Natural killer cell treated with Interleukin-12 subunit alpha and Interleukin-12 subunit beta and Interleukin-15 and Interleukin-18, amount 100 ng/mL, for 72 hours (primary cell): ENCODE measurements at places on chromosomes 4 and X. TPM values are rescaled to one million over a fixed set of nuclear protein-coding genes. Genes with fewer than 3 reads are reported as not detected.

Gene PAGE2
- not detected for total RNA-seq

Gene LDOC1
- total RNA-seq, result 3.4 TPM

Gene ZMYM3
- total RNA-seq, result 14.7 TPM

Gene PLAC8
- 37.4 TPM for total RNA-seq

Gene GRID2
- total RNA-seq, result not detected
